Esophagus squamous epithelium (tissue), 5 donors: ENCODE measurements at places on chromosomes 2 and 18. TPM values are rescaled to one million over a fixed set of nuclear protein-coding genes. Genes with fewer than 3 reads are reported as not detected.

Gene C1GALT1C1L
- not detected for total RNA-seq

Gene TRABD2A
- not detected for total RNA-seq

Gene SP9
- total RNA-seq = not detected

Gene SCN2A
- total RNA-seq = not detected

Gene MOCOS
- total RNA-seq = 5.3 TPM

Gene PTPN4
- 23.3 TPM for total RNA-seq

Gene ERFE
- not detected for total RNA-seq

Gene CCDC142
- 24.6 TPM for total RNA-seq

Gene PLEK
- 0.34 TPM for total RNA-seq

Gene PELI1
- total RNA-seq = 23.7 TPM

Gene GPR75
- total RNA-seq = 3.6 TPM

Gene EGR4
- not detected for total RNA-seq

GRCh38 chr18:74505776-74506175 lies 9.6 kb downstream of the CNDP2 start:
- DNase-seq = no peak

DNA sequence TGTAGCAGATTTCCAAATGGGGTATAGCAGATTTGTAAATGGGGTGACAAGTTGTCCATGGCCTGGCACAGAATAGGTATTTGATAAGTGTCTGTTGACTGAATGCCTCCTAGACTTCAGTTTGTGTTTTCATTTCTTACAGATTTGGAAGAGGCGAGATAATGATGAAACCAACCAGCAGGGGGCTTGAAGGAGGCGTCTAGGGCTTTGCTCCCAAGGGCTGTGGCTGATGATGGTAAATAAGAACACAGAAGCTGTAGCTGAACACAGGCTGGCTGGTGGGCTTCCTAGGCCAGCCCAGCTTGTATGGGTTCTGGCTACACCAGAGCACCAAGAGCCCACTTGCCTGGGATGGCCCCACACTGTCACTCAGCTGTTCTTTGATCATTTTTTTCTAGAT lies 19.4 kb downstream of the SFTPB start:
- no peak for DNase-seq

GRCh38 chr18:22545066-22545760 lies 127.5 kb upstream of the CTAGE1 start:
- no peak for DNase-seq

DNA sequence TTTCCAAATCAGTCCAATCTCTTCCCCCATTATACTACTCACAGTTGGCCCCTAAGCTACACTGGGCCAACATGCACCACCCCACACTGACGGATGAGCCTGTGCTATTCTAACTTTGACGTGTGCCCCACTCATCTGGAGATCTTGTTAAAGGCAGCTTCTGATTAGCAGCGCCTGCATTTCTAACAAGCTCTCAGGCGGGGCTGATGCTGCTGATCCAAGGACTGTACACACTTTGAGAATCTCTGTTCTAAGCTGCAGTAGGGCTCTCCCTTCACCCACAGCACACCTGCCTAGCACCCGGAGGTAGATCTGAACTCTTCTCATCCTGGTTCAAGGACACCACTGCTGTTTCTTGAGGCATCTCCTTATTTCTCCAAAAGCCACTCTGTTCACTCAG lies 200.7 kb downstream of the SLC4A3 start:
- no peak for DNase-seq

DNA sequence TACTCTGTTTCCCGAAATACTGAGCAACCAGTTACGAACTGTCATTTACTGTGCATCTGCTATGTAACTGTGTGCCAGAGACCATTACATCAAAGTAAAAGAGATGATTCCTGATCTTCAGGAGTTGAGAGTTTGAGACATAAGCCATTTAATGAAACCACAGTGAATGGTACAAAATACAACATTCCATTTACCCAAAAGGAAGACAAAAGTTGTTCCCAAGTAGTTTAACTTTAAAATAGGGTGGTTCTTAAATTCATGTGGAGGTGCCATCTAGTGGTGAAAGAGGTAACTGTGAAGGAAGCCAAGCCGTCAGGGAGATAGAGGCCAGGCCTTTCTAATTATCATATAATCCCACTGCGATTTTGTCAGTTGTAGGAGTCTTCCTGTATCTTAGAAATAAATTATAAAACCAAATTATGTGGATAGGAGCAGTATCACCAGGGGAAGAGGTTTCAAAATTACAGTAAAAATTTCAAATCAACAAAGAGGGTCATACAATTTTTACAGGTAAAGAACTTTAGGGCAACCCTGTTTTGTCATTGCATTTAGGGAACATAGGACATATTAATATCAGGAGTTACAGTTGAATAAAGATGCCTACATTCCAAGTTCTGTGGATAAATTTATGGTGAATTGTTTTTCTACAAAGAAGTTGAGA lies 67.7 kb downstream of the EPAS1 start:
- DNase-seq = no peak

DNA sequence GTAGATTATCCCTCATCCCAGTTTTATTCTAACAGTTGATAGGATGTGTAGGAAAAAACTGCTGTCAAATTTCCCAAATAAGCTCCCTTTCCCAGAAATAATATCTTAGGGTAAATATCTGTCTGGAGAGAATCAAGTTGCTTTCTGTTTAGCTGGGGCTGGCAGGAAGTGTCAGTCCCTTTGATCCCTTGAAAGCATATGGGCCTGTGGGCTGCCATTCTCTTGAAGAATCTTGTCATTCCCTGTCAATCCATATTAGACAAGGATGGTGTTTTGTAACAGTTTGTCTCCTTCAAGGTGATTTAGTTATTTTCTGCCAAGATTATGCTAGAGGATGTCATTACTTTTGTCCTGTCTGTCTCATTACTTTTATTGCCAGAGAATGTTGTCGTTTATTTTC lies 37.1 kb upstream of the UBE2E3 start:
- DNase-seq = no peak

DNA sequence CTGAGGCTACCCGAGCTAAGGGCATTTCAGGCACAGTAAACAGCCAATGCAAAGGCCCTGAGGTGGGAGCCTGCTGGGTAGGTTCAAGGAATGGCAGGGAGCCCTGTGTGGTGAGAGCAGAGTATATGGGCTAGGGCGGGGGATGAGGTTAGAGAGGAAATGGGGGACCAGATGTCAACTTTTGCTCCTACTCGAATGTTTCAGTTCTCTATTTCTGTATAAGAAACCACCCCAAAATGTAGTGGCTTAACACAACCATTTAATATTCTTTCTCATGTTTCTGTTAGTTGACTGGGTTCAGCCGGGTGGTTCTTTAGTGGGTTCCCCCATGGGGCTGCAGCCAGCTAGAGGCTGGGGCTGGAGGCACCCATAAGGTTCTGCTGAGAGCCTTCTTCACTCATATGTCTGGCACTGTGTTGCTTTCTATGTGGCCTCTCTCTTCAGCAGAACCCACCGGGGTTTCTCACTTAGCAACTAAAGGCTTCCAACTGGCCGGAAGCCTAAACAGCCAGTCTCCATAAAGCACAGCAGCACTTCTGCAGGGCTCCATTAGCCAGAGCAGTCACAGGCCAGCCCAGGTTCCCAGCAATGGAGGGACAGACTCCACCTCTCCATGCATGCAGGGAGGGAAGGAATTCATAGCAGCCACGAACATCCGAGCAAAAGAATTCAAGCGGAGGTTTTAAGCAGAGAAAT lies 5.6 kb upstream of the ATOH8 start:
- DNase-seq = no peak

GRCh38 chr2:8578335-8579244 lies 103.3 kb upstream of the ID2 start:
- DNase-seq = no peak

GRCh38 chr2:227939271-227940027 lies 68.0 kb downstream of the DAW1 start:
- no peak for DNase-seq

DNA sequence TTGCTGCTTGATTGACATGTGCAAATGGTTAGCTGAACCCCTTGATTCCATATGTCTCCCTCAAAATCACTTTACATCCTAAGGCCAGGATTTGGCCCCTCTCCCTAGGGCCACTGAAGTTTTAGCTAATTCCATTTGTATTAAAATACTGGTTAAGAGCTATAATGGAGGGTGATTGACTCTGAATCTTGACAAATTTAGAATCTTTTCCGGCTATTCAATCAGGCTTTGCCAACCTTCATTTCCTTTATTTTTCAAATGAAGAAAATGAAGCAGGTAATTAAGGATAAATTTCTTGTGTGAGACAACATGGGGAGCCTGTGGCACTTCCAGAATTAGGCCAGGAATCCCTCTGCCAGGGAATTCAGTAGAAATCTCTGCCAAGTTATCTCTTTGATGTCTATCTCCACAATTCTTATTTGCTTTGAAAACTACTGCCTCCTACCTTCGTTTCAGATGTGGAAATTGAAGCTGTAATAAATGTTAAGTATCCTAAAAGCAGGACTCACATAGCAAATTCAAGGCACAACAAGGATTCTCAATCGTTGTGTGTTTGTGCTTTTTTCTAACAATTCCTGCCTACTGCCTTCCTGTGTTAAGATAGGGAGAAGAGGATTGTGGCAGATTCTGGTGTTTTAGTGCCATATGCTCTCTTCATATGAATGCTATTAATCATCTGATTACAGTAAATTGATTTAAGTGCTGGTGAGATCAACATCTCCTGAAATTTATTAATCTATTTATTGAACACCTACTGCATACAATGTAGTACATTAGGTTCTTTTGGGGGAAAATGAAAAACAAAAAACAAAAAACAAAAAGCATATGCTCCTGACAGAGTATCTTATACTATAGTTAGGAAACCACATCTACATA lies 47.8 kb upstream of the MAP4K3 start:
- DNase-seq = no peak

DNA sequence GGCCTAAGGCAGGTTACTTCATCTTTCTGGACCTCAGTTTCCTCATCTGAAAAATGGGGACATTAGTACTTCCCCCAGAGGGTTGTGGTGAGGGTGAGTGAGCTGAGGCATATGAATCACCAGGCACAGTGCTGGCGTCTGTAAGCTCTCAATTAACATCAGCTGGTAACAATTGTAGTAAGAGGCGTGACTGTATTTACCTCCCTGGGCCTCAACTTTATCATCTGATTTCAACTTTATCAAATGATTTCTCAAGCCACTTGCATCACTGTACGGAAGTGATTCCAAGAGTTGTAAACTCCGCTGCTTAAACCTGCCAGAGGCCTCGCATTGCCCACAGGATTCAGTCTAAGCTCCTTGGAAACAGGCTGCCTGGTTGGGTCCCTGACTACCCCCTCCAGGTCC lies 53.6 kb upstream of the PKDCC start:
- no peak for DNase-seq

GRCh38 chr18:26869640-26870039 lies 4.1 kb upstream of the AQP4 start:
- DNase-seq = no peak

- no peak for DNase-seq
These were observed 174.7 kb downstream of the ACKR3 start for GRCh38 chr2:236744281-236744705.

- DNase-seq = no peak
These were observed 479.9 kb upstream of the NXPH2 start for GRCh38 chr2:139260052-139260430.

GRCh38 chr2:71620116-71620515 lies 166.8 kb downstream of the DYSF start:
- no peak for DNase-seq

GRCh38 chr2:8535469-8535795 lies 146.4 kb upstream of the ID2 start:
- no peak for DNase-seq

DNA sequence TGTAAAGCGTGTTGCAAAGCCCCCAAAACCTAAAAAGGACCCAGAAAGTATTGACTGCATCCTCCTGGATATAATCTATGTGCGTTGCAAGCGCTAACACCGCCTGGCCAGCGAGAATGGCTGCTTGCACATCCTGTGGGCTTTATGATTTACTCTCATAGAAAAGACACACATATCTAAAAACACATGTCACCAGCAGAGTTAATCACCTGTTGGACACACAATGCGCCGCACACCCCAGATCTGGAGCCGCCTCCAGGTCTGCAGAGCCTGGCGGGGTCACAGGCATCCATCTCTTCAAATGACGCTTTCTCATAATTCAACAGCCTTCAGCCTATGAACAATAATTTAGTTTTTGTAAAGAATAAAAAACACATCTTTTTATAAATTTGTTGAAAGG lies 186.5 kb downstream of the RTP5 start:
- no peak for DNase-seq

GRCh38 chr2:144943986-144944385 lies 424.1 kb upstream of the ZEB2 start:
- DNase-seq = no peak

DNA sequence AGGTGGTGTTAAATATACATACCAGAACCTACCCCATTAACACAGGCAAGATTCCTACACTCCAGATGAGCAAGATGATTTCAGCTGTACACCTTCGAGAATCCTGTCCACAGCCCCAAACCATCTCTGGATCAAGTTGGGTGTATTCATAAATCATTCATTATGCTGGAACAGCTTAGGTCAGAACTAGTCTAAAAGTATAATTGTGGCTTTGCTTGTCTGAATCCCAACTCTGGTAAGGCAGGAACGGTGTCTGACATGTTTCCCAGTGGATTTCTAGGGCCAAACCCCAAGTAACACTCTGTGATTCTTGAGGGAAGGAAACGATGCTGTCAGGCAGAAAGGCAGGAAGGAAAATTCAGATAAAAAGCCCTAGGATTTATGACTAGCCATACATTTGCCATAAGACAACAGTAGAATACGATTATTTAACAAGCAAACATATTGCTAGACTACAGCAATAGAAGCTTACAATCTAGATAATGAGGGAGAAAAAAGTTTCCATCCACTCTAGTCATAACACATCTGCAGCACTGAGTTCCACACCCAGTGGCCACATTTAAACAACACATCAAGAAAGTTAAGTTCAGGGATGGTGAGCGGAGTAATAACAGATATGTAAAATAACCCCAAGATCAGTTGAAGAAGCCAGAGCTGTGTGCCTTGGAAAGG lies 444.8 kb downstream of the RND3 start:
- DNase-seq = no peak

DNA sequence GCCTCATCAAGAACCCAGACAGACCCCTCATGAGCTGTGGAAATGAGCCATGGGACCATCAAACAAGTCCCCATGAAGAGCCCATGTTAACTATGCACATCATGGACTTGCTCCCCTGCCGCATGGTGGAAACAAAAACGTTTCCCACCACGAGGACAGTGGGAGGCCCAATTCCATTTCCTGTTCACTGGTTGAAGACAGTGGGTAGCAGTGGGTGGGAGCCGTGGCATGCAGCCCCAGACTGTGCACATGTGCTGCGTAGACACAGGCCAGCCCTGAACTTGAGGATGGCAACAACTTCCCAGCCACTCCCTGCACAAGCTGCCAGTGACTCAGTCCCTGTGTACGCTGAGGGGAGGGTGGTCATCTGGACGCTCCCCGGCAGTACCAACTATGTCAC lies 108.4 kb upstream of the LMAN1 start:
- DNase-seq = no peak

GRCh38 chr2:240972636-240973521 lies 25.5 kb upstream of the SNED1 start:
- no peak for DNase-seq

- DNase-seq = no peak
These were observed 29.9 kb downstream of the DAPL1 start for GRCh38 chr2:158825021-158825420.

- DNase-seq = no peak
These were observed 1.3 kb downstream of the RTP5 start for GRCh38 chr2:241870611-241871537.

GRCh38 chr2:79620679-79621078 lies 107.8 kb downstream of the CTNNA2 start:
- DNase-seq = no peak
